Cerebellar cortex (tissue), 1 donor: ENCODE measurements at places on chromosomes 16 and 17.

- DNase-seq = peak; percentile 64
These were observed 22.1 kb downstream of the VAC14 start for GRCh38 chr16:70778901-70779309.

- no peak for DNase-seq
These were observed 67.7 kb downstream of the KATNIP start for GRCh38 chr16:27617665-27618064.

- DNase-seq = no peak
These were observed 211.5 kb downstream of the CDH11 start for GRCh38 chr16:64910356-64910755.

DNA sequence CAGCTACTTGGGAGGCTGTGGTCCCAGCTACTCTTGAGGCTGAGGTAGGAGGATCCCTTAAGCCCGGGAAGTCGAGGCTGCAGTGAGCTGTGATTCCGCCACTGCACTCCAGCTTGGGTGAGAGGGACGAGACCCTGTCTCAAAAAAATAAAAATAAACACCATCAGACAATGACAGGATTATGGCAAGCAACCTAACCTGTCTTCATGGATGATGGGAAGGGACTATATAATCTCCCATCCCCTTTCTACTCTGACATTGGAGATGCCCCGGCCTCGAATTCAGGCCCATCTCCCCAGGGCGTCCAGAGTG is 893 bp downstream of the TRIM25 start:
- no peak for DNase-seq

DNA sequence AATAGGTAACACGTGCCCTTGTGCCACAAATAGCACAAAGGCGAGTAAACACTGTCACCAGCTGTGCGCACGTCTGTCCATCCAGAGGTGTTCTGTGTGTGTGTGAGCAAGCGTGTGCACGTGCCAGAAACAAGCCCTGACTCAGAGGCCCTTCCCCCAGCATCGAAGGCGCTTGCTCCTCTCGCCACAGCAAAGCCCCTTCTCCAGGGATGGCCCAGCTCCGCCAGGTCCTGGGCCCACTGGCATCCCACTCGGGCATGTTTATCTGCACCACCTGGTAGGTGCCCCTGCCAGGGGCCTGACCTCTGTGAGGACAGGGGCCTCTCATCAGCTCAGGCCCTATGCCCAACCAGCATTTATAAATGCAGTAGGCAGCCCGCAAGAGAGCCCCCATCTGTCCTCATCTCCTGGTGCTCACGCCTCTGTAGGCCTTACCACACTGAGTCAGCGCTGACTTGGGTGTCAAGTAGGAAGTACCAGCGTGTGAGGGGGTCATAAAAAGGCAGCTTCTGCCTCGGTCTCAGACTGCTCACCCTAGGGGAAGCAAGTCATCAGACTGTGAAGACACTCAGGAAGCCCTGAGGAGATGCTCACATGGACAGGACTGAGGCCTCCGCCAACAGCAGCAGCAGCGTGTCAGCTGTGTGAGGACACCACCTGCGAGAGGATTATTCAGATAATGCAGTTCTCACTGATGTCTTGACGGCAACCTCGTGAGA is 10.8 kb downstream of the TMEM235 start:
- DNase-seq = no peak

DNA sequence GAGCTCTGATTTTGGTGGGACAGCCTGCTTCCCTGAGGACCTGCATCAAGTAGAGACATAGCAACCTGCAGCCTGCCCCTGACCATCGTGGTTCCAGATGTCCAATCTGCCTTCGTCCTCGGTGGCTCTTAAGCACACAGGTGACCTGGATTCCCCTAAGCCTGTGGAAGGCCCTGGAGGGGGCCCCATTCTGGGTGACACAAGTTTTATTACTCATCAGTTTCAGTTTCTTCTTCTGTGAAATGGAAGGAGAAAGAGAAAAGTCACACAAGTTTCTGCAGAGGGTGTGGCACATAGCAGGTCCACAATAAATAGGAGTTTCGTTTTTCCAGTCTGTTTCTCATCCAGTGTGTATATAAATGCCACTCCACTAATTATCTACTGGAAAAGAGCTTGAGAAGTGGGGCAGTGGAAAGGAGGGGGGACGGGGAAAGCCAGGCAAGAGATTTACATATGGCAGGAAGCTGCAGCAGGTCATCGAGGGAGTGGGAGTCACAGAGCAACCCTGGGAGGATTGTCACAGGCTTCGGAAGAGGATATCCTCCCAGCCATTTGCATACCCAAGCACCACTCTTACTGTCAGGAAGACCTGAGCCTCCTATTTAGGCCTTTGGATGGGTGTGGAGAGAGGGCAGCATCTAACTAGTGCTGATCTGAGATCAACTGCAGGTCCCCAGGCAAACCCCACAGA is 10.0 kb upstream of the NOS2 start:
- DNase-seq = no peak

- DNase-seq = peak; percentile 23
These were observed 553.2 kb downstream of the MAF start for GRCh38 chr16:79047337-79047736.

GRCh38 chr16:11208916-11209665 is 46.9 kb downstream of the SOCS1 start:
- no peak for DNase-seq

- no peak for DNase-seq
These were observed 8.8 kb downstream of the RPL19 start for GRCh38 chr17:39208893-39209292.

GRCh38 chr16:9402293-9402860 is 310.9 kb downstream of the HAPSTR1 start:
- DNase-seq = no peak

GRCh38 chr16:13391337-13391736 is 489.9 kb downstream of the SHISA9 start:
- DNase-seq = no peak

DNA sequence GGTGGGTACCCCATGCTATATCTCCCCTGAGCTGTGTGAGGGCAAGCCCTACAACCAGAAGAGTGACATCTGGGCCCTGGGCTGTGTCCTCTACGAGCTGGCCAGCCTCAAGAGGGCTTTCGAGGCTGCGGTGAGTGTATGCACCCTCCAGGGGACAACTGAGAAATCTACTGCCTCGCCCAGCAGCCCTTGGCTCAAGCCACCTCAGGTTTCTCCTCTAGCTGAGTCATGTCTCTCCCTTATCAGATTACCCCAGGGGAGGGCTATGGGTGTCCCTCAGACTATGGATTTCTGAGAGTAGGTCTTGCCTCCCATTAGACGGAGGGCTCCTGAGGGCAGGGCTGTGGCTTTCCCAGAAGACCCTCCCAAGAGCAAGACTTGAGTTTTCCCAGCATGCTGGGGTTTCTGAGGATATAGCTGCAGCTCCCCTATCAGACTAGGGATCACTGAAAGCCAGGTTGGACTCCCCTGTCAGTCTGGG is 6.7 kb downstream of the NEK8 start:
- no peak for DNase-seq

GRCh38 chr16:11179574-11179973 is 76.4 kb downstream of the SOCS1 start:
- no peak for DNase-seq

- DNase-seq = peak; percentile 76
These were observed at the start of gene RAB34 for GRCh38 chr17:28717578-28718332. Gene RAB34, minus strand, starts transcription at chr17:28717868. Its CDS starts 602 bp downstream, at chr17:28717266.

DNA sequence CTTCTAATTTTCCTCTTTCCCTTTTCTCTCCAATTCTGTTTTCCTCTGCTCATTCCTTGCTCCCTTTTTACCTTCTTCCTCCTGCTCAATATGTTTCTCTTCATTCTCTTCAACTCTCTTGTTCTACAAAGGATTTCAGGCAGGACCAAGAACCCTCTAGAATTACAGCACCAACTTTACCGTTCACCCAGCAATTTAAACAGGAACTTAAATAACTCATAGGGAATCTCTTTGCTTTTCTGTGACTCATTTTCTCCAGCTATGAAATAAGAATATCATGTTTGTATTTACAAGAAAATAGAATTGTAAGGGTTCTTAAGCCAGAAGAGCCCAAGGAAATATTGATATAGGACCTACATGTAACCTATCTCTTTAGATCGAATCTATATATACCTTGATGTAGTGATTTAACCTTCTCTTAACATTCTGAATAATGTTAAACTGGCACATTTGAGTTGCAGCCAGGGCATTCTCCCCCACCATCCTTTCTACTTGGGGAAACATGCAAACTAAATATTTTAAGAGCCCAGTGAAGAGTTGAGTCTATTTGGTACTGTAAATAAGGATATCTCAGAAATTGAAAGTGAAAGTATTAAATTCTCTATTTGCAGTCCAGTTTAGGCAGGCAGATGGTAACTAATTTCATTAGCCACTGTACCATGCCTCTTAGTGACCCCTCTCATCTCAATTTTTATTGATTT is 137.0 kb downstream of the ANKFN1 start:
- no peak for DNase-seq

GRCh38 chr17:76869496-76870376 is 1.5 kb downstream of the MGAT5B start:
- no peak for DNase-seq

DNA sequence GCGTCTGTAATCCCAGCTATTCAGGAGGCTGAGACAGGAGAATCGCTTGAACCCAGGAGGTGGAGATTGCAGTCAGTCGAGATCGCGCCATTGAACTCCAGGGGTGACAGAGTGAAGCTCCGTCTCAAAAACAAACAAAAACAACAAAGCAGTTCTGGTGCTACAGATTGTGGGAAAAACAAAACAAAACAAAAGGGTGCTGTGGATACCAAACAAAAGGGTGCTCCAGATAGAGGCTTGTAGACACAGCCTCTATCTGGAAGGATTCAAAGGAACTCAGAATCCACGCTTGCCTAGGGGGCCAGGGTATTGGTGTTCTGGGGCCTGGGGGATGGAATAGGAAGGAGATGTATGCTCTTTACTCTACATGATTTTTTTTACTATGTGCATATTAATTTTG is 2.5 kb downstream of the MYLK3 start:
- no peak for DNase-seq

DNA sequence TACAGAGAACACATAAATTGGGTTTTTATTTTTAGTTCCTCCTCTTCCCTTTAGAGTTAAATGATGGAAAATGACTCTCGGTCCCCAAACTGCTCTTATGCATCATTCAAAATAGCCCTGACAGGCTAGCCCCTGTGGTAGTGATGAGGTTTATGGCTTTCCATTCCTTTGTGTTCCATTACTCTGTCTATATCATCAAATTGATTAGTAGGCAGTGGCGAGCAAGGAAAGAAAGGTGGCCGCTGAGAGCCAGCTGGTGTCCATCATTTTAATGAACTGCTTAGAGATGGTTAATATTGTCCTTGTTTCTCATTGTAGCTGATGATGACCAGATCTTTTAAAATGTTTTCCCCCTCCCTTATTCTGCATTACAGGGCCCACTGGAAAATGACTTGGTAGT is 179.5 kb downstream of the PHKB start:
- no peak for DNase-seq

- DNase-seq = no peak
These were observed 154.7 kb downstream of the C16orf78 start for GRCh38 chr16:49528060-49528865.

DNA sequence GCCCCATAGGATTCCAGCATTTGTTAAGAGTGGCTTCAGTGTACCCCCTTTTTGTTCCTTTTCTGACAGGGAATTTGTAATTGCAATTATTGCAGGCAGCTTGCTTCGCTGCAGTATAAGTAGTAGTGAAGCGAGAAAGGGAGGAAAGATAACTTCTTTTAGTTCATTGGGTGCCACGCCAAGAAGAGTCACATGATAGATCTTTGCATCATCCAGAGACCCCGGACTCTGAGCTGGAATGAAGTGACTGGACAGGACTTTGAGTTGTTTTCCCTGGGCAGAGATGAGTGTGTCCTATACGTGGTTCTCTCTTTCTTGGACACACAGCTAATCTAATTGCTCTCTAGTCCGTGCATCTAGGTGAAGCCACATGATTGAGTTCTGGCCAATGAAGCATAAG is 44.8 kb upstream of the PMFBP1 start:
- DNase-seq = no peak

DNA sequence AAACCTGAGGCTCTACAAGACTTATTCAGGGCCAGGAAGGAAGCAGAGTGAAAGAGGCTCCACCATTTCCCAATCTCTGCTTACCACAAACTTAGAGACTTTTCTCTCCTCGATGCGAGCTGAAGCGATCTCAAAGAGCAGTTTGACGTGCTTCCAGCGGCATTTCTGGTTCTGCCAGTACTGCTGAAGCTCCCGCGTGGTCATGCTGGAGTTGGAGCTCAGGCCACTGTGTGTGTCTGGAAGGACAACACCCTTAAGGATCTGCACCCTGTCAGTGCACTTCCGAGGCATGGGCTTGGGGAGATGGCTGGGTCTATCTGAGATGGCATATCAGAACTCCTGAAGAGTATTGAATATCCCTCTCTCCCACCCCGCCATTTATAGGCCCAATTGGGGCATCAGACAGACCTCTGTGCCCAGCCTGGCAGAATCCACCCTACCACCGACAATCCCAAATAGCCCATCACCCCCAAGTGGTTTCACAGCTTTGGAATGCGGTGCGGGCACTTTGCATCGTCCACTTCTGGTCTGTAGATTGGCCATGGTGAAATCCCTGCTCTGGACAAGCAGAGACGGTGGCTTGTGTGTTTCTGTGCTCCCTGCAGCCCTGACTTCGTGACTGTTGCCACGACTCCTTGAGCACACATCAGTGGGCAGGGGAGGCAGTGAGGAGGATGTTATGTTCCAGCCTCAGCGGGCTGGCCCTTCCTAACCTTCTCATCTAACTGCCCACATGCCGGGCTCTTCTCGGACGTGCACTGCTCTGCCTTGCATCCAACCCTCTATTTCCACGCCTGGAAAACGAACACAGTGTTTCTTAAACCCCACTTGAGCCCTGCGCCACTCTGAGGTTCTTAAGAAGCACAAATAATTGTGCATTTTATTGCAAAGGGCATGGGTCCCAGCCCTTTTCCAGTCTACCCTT is 5.2 kb downstream of the SNX20 start:
- DNase-seq = no peak

DNA sequence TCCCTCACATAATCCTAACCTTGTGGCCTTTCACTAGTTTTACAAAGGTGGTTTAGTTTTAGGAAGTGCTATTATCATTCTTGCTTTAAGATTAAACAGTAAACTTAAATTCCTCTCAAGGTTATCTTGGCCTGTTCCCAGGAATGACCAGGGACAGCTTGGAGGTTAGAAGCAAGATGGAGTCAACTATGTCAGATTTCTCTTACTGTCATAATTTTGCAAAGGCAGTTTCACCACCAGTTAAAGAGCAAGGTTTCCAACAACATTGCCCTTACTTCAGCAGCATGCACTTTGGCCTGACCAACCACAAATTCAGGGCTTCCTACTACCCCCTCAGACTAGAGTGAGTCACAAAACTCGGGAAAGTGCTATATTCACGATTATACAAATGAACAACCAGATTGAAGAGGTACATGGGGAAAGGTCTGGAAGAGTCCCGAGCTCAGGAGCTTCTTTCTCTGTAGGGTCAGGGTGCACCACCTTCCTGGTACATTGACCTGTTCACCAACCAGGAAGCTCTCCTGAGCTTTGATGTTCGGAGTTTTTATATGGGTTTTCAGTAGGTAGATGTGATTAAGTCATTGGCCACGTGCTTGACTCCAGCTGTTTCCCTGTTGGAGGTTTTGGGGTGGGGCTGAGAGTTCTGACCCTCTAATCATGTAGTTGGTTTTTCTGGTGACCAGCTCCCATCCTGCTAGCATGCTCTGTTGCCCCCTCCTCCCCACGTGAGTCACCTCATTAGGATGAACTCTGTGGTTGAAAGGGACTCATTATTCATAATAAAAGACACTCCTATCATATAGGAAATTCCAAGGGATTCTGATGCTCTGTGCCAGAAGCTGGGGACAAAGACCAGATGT is 19.4 kb downstream of the RHOT1 start:
- no peak for DNase-seq

GRCh38 chr16:11212798-11213196 is 43.2 kb downstream of the SOCS1 start:
- no peak for DNase-seq

GRCh38 chr16:85457366-85457765 is 155.8 kb upstream of the GSE1 start:
- DNase-seq = no peak
